Sigmoid colon (tissue), 7 donors: ENCODE measurements at places on chromosomes 5 and 9. TPM values are rescaled to one million over a fixed set of nuclear protein-coding genes. Genes with fewer than 3 reads are reported as not detected.

GRCh38 chr9:121179930-121180681, 21.6 kb downstream of the RAB14 start:
- no peak for DNase-seq
- H3K27ac ChIP-seq: no peak overlapping the region
- H3K4me3 ChIP-seq: no peak overlapping the region
- no peaks in the 10 kb centered on the region for H3K27me3 ChIP-seq

SV2C gene
- total RNA-seq: 0.33 TPM

DNA sequence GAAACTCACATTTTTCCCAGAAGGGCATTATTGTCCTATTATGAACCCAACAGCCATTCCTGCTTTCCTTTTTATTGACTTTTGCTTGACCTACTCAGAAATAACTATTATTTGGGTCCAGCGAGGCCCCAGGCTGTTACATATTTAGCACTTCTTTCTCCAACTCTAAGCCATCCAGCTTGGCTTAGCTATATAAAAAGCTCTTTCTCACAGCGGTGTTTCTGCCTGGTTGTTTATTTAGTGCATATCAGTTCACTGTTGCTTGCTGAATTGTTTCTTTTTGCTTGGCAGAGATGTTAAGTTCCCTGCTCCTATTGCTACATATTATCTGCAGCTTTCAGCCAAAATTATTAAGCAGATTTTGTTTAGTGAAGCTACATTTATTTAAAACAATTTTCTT, 1156.8 kb upstream of the SEMA6A start:
- peak overlapping the region; percentile 0 for H3K27ac ChIP-seq
- no peak for DNase-seq
- H3K36me3 ChIP-seq: no peaks in the 10 kb centered on the region
- no peak overlapping the region for H3K4me3 ChIP-seq
- H3K27me3 ChIP-seq: no peaks in the 10 kb centered on the region
- peaks cover 19% of the 10 kb centered on the region for H3K4me1 ChIP-seq

SLC6A3 gene
- total RNA-seq: not detected

- H3K27ac ChIP-seq: peak overlapping the region; percentile 77
- peaks cover 60% of the 10 kb centered on the region for H3K4me1 ChIP-seq
- DNase-seq: no peak
- H3K36me3 ChIP-seq: no peaks in the 10 kb centered on the region
- H3K4me3 ChIP-seq: no peak overlapping the region
- H3K27me3 ChIP-seq: no peaks in the 10 kb centered on the region
Measured at GRCh38 chr9:97526895-97527575, 25.6 kb downstream of the TMOD1 start.

DNA sequence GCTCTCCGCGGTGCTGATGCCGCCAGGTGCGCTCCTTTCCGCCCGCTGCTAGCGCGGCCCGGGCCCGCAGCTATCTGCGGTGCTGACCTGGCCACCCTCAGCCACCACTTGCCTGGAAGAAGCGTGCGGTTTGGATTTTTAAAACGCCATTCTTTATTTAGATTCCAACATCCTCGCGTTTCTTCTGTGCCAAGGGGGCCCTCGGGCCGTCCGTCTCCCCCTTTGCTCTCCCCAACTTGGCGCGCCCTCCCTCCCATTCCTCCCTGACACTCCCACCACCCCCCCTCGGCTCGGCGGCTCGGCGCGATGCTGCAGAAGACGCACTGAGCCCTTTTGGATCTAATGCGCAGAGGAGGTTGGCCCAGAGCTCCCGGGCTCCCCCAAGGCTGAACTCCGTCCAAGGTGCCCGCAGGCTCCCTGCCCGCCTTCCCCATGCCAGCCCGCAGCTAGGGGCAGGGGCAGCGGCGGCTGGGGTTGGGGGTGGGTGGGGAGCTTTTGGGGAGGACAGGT, at the start of gene BARHL1:
Gene BARHL1 (plus strand): TSS at position 331 of the 510 bp plus-strand sequence. CDS start 192 bp downstream, outside the sequence.
- H3K27me3 ChIP-seq: peaks cover 95% of the 10 kb centered on the region
- no peaks in the 10 kb centered on the region for H3K36me3 ChIP-seq
- DNase-seq: no peak

FOXD4L6 gene
- not detected for total RNA-seq

PIP5KL1 gene
- total RNA-seq: 0.16 TPM

DNA sequence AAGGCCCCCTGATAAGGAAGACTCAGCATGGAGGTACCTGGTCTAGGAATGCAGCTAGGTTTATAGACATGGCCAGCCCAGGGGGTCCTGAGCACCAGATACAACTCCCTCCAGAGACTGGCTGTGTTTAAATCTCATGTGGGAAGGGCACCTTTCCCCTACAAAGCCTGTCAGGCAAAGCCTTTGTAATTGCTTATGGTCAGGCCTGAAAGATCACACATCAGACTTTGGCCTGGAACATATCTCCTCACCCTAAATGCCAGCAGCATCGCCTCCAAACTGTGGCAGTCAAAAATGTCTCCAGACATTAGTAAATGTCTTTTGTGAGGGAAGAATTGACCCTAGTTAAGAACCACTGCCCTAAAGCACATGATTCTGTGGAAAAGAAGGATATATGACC, 51.6 kb upstream of the MACIR start:
- no peaks in the 10 kb centered on the region for H3K27me3 ChIP-seq
- H3K27ac ChIP-seq: no peak overlapping the region
- H3K4me1 ChIP-seq: no peaks in the 10 kb centered on the region
- H3K36me3 ChIP-seq: no peaks in the 10 kb centered on the region
- H3K4me3 ChIP-seq: no peak overlapping the region

CCDC183 gene
- 0.71 TPM for total RNA-seq

- no peaks in the 10 kb centered on the region for H3K27me3 ChIP-seq
- H3K36me3 ChIP-seq: no peaks in the 10 kb centered on the region
- no peak overlapping the region for H3K4me3 ChIP-seq
- H3K27ac ChIP-seq: no peak overlapping the region
- no peaks in the 10 kb centered on the region for H3K4me1 ChIP-seq
- DNase-seq: no peak
Measured at GRCh38 chr5:102216678-102217077, 79.4 kb downstream of the SLCO4C1 start.

LTC4S gene
- 5.0 TPM for total RNA-seq
